NCI-H510A treated with DMSO at 0.1 percent for 48 hours (cell line): ENCODE measurements at places on chromosomes 1 and 21.
A peak's percentile ranks its signal among the peaks of the same experiment; 100 is the strongest.

- DNase-seq = no peak
Observed at GRCh38 chr1:236830560-236830959, 35.5 kb downstream of the MTR start.

GRCh38 chr1:185348985-185349384, 31.9 kb upstream of the IVNS1ABP start:
- DNase-seq = no peak

DNA sequence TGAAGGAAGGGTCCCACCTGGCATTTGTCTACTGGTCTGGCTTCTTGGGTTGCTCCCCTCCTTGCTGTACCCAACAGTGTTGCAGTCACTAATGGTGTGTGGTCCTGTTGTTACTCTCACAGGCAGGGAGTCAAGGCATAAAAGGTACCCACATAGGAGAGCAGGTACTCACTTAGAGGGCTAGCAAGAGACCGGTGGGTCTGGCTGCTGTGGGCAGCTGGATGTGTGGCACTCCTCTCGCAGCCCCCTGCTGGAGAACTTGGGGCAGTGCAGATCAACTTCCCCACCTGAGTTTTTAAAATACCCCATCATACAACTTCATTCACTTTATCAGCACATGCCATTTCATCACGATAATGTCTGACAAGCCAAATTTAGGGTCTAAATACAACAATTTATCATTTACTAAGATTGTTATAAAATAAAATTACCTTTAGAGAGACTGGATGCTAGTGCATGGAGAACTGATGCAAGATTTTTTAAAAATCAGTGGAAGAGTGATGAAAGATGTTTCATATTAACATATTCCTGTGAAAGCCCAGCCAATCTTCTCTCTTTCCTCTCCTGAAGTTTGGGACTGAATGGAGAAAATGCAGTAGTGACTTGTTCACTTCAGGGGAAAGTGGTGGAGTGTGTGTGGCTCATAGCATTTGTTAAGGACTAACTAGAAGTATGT, 42.8 kb downstream of the ACP6 start:
- DNase-seq = peak; percentile 67

DNA sequence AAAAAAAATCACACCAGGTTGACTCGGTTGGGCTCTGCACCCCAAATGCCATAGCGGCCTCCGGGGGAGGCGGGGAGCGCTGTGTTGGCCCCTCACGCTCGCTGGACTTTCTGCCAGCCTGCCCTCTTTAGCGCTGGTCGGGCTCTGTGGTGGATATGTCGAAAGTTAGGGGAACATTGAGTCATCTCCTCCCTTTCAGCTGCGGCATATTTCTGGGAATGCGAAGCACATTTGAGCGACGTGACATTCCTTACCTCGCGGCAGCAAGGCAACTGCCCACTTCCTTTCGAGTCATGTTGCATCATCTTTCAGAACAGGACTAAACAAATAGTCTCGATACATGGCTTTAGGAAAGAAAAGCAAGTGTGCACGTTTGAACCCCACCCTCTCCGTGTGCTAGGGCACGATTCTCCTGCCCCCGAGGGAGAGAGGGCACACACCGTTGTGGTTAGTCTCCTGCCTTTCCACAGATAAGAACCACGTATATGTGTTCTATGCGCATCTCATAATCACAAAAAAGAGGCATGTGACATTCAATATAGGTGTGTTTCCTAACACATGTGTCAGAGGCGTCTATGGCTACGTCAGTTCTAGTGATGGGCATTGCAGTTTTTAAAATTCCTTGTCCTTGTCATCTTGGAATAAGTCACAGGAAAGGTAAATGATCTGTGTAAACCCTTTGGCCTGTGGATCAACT, 105.9 kb upstream of the SLC45A1 start:
- DNase-seq = peak; percentile 66

DNA sequence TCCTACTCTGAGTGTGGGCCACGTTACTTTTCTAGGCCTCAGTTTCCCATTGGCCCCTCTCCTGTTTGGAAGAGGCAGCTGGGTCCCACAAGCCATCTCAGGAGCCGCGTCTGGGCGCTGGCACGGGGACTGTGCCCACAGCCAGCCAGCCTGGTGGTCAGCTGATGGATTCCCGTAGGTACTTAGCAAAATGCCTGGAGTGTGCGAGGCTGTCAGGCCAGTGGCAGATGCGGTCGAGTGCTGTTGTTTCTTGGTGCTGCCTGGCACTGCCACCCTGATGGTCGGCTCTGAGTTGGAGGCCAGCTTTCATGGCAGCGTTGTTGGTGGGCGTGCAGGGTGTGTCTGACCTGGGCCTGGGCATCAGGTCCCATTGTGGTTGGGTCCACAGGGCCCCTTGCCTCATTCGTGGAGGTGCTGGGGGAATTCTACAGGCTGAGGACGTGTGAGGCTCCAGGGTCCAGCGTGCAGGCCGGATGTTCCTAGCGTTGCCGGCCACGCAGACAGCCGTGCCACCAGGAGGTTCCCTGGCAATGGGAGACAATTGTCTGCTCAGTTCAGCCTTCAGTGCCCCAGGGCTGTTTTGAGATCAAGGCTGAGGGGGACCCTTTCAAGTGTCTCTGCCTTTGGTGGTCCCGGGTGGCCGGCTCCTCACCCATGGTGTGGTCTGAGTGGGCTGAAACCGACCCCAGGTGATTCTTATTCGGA, 20.9 kb downstream of the SKI start:
- DNase-seq = no peak

DNA sequence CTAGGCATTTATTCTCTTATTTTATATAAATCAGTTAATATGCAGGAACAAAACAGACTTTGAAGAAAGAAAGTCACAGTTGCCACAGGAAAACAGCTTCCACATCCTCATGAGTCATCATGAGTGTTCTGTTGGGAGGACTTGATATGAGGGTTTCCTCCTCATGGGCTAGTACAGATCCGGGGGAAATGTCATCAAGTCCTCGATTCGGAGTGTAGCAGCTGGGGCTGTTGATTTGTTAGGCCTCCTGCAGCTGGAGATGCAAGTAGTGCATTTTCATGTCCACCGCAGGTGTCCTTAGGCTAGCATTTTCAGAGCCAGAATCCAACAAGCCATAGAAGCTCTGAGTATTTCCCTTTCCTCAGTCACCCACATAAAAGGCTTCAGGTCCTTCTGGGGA, 36.7 kb downstream of the ADAM30 start:
- DNase-seq = no peak

GRCh38 chr1:107950464-107950863, 14.5 kb downstream of the VAV3 start:
- DNase-seq = peak; percentile 28

GRCh38 chr1:82778612-82779011, 977.9 kb downstream of the ADGRL2 start:
- DNase-seq = no peak

- DNase-seq = no peak
Observed at GRCh38 chr1:33424610-33425009, 6.3 kb downstream of the PHC2 start.

DNA sequence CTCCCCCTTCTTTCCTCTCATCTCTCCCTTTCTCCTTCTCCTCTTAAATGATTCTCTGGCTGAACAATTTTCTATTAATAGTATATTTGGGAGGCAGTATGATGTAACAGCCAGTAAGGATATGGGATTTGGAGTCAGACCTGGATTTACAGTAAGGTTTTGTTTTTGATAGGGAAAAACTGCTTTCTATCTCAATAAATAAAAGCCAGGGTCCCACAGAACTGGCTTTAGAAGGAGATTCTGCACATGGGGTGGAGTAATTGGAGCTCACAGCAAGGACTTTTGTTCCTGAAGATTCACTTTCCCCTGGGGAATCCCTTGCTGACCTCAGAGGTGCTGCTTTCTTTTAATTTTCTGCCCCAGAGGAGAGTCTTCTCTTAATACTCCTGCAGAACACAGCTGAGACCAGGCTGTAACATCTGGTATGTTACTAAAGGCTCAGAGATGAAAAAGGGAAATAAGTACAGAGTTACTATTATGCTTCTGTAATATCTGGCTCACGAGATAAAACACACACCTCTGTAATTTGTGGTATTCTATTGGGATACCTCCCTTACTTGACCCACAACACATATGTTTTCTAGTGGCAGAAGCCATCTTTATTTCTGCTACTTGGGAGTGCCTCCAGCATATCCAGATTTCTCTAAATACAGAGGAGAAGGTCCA, 13.4 kb downstream of the EPB41 start:
- no peak for DNase-seq

- no peak for DNase-seq
Observed at GRCh38 chr1:66999640-67000400, 54.1 kb downstream of the SLC35D1 start.

GRCh38 chr1:67788904-67789303, 44.4 kb downstream of the GNG12 start:
- DNase-seq = no peak

GRCh38 chr1:196317535-196318522, 290.4 kb downstream of the KCNT2 start:
- peak; percentile 40 for DNase-seq

- DNase-seq = no peak
Observed at GRCh38 chr1:12012560-12013316, 6.6 kb upstream of the MIIP start.

- DNase-seq = no peak
Observed at GRCh38 chr1:46749404-46749803, 30.5 kb upstream of the EFCAB14 start.
